ENCODE measurements at places on chromosomes 1 and 21.
A peak's percentile ranks its signal among the peaks of the same experiment; 100 is the strongest.

DNA sequence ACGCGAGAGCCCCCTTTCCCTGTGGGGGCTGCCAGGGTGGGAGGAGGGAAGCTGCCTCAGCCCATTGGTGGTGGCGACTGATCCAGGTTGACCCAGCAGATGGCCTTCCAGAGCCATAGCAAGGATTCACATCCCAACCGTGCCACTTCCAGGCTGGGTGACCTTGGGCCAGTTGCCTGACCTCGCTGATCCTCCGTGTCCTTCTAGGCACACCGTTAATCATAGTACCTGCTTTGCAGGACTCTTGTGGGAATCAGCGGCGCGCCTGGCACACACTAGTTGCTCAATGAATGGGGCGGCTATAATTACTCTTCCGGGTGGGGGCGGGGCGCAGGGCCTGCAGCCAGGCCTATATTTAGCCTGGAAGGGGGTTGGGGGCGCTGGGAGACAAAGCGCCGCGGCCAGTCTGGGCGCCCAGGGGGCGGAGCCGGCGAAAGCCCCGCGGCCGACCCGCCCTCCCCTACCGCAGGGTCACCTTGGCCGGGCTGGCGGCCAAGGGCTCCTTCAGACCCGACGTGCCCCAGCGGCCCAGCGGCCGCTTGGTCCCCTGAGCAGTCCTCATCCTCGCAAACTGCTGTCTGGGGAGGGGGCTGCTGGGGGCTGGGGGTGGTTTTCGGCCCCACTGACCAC is 5.1 kb downstream of the HSPB7 start:
- H3K27ac ChIP-seq: peak overlapping the region; percentile 47
- H3K27me3 ChIP-seq: no peaks in the 10 kb centered on the region
- H3K4me1 ChIP-seq: peaks cover 25% of the 10 kb centered on the region
- H3K36me3 ChIP-seq: no peaks in the 10 kb centered on the region

DNA sequence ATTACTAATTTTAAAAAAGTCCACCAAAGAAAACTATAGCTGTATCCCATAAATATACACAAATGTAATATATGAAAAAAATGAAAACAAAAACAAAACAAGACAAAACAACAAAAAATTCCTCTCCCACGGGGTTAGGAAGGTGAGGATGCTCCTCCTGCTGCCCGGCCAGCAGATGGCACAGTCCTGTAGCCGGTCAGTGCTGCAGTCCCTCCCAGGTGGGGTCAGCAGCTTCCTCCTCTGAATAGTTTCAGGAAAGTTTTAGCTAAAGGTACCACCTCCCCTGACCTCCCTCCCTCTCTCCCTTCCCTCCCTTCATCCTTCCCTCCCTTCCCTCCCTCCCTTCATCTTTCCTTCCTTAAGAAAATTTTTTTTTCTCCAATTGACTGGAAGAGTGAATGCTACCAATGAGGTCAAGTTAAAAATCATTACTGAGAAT is 67.8 kb upstream of the BCL10 start:
- no peaks in the 10 kb centered on the region for H3K4me1 ChIP-seq
- DNase-seq: no peak
- H3K27ac ChIP-seq: no peak overlapping the region
- H3K36me3 ChIP-seq: no peaks in the 10 kb centered on the region

DNA sequence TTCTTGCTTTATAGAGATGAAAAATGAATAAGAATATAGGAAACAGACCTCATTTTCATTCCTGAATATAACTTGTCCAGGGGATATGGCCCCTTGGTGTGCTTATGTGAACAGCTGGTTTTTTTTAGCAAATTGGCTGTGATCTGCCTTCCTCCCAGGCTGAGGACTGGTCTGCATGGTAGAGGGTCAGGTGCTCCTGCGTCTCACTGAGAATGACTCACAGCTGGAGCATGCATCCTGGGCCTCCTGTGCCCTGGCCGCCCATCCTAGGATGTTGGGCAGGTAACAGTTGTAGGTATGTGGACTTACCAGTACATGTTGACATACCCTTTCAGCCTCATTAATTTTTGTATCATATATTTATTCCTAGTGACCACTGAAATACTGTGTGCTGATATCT is 29.8 kb downstream of the AGT start:
- peaks cover 5% of the 10 kb centered on the region for H3K4me1 ChIP-seq
- no peak for DNase-seq
- no peaks in the 10 kb centered on the region for H3K27me3 ChIP-seq
- H3K27ac ChIP-seq: no peak overlapping the region

DNA sequence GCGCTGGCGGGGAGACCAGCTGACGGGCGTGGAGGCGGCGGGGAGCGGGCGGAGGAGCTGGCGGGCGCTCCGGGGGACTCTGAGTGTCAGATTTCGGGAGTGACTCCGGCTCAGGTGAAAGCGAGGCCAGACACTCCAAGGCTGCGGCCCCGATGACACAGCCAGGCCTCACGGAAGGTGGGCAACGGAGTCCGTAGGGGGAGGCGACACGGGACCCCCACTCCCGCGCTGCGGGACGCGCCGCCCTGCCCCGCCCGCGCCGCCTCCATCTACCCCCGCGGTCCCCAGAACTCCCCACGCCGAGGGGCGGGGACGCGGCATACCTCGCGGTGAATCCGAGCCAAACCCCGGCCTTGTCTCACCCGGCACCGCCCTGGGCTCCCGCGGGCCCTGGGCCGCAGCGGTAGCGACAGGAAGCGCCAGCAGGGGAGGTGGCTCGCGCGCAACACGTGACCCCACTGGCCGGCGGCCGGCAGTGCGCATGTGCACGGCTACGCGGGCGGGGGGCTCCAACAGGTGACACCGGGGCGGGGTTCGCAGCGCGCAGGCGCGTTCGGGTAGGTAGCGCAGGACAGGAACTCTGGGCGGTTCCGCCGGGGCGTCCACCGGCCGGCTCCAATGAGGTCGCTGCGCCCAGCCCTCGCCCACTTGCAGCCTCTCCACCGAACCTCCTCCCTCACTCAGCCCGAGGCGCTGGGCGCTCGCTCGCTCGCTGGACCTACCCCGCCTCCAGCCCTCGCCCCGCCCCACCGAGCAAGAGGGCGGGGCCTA is at the start of gene CC2D1B:
TSS of gene CC2D1B (minus strand) at position 460 of the 771 bp plus-strand sequence. CDS start 1,585 bp downstream, outside the sequence.
- DNase-seq: peak; percentile 99
- H3K27me3 ChIP-seq: no peaks in the 10 kb centered on the region
- H3K4me3 ChIP-seq: peak within 1 kb of the TSS; percentile 93
- peak within 1 kb of the TSS; percentile 94 for H3K27ac ChIP-seq

GRCh38 chr1:42945164-42945563 is 13.5 kb downstream of the SLC2A1 start:
- no peak overlapping the region for H3K4me3 ChIP-seq
- H3K36me3 ChIP-seq: no peaks in the 10 kb centered on the region
- DNase-seq: no peak
- no peak overlapping the region for H3K27ac ChIP-seq

GRCh38 chr1:238401144-238401543 is 510.4 kb upstream of the ZP4 start:
- DNase-seq: no peak
- H3K4me1 ChIP-seq: no peaks in the 10 kb centered on the region
- no peak overlapping the region for H3K27ac ChIP-seq
- H3K36me3 ChIP-seq: no peaks in the 10 kb centered on the region
- H3K27me3 ChIP-seq: no peaks in the 10 kb centered on the region

- H3K4me3 ChIP-seq: peak overlapping the region; percentile 42
- H3K27ac ChIP-seq: no peak overlapping the region
- no peaks in the 10 kb centered on the region for H3K4me1 ChIP-seq
- no peak for DNase-seq
- H3K27me3 ChIP-seq: no peaks in the 10 kb centered on the region
- no peaks in the 10 kb centered on the region for H3K36me3 ChIP-seq
These were observed 5.8 kb upstream of the FOXD3 start for GRCh38 chr1:63316598-63316983.

DNA sequence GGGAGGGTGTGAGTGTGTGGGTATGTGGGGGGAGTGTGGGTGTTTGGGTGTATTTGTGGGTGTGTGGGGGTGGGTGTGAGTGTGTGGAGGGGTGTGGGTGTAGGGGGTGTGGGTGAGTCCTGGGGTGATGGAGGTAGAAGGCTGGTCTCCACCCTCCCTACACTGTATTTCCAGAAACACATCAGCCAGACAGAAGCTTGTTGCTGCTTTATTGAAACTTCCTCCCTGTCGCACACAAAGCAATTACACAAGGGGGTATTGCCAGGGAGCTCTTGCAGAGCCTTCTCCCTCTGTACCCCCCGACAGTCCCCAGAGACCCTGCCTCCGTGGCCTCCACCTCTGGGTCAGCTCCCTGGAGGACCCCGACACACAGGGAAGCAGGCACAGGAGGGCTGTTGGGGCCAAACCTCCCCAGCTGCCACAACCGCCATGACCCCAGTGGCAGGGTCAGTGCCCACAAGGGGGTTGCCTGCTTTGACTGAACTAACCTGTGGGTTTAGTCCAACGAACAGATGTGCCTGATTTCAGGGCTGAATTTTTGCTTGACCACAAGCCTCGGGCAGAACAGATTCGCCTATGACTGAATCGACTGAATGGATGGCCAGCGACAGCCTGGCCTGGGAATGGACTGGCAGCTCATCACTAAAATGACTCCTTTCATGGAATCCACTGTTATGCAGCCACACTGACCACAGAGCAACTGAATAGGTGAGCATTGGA is 9.1 kb upstream of the MATN1 start:
- H3K4me3 ChIP-seq: no peak overlapping the region
- H3K27me3 ChIP-seq: no peaks in the 10 kb centered on the region
- H3K27ac ChIP-seq: peak overlapping the region; percentile 74
- peaks cover 23% of the 10 kb centered on the region for H3K4me1 ChIP-seq
- no peak for DNase-seq

GRCh38 chr1:201153474-201154388 is 543 bp downstream of the TMEM9 start:
- peak overlapping the region; percentile 57 for H3K27ac ChIP-seq
- no peaks in the 10 kb centered on the region for H3K36me3 ChIP-seq
- peak overlapping the region; percentile 87 for H3K4me3 ChIP-seq
- no peak for DNase-seq

DNA sequence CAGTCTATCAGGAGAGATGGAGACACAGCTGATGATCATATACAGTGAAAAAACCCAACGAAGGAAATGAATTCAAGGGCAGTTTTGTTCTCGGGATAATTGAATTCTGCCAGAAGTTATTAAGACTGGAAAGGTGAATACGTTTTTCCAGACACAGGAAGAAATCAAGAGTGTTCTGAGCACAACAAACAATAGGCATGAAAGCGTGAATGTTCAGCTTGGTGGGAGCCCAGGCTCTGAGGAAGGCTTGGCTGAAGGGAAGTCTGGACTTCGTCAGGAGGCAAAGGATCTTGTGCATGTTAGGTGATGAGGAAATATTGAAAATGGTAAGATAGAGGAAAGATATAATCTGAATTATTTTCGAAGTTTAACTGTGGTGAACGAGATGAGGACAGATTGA is 50.4 kb downstream of the CYYR1 start:
- no peak for DNase-seq
- no peaks in the 10 kb centered on the region for H3K27me3 ChIP-seq
- H3K36me3 ChIP-seq: no peaks in the 10 kb centered on the region
- no peak overlapping the region for H3K27ac ChIP-seq
- H3K4me1 ChIP-seq: no peaks in the 10 kb centered on the region

- DNase-seq: peak; percentile 78
- H3K36me3 ChIP-seq: no peaks in the 10 kb centered on the region
- H3K27ac ChIP-seq: no peak overlapping the region
- no peak overlapping the region for H3K4me3 ChIP-seq
These were observed 29.5 kb downstream of the ARHGEF16 start for GRCh38 chr1:3483801-3484444.

- DNase-seq: no peak
- H3K36me3 ChIP-seq: no peaks in the 10 kb centered on the region
- H3K4me1 ChIP-seq: no peaks in the 10 kb centered on the region
- H3K27me3 ChIP-seq: no peaks in the 10 kb centered on the region
- H3K27ac ChIP-seq: no peak overlapping the region
These were observed 111.3 kb upstream of the WARS2 start for GRCh38 chr1:119251751-119252150.

DNA sequence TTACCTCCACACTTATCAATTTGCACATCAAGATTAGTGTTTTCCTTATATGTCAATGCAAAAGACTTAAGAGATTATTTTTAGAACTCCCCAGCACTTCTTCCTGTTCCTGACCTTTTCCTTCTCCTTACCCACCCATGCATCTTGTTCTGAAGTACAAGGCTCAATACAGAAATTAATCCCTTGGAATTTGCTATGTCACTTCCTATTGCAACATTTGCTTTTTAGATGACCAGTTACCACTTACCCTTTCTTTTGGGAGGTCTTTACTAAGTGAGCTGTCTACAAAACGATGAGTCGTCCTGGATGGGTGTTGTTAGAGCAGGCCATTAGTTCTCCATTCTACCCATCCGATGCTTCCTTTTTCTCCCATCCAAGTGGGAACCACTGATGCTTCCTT is 221.2 kb downstream of the FMN2 start:
- H3K4me1 ChIP-seq: no peaks in the 10 kb centered on the region
- no peak for DNase-seq
- H3K27ac ChIP-seq: no peak overlapping the region
- no peaks in the 10 kb centered on the region for H3K36me3 ChIP-seq
- no peak overlapping the region for H3K4me3 ChIP-seq
- no peaks in the 10 kb centered on the region for H3K27me3 ChIP-seq

- H3K4me3 ChIP-seq: no peak overlapping the region
- H3K36me3 ChIP-seq: no peaks in the 10 kb centered on the region
- H3K4me1 ChIP-seq: peaks cover 9% of the 10 kb centered on the region
- H3K27ac ChIP-seq: no peak overlapping the region
These were observed 70.4 kb downstream of the FOXJ3 start for GRCh38 chr1:42264511-42265190.

- H3K36me3 ChIP-seq: no peaks in the 10 kb centered on the region
- H3K4me3 ChIP-seq: no peak overlapping the region
- H3K27ac ChIP-seq: peak overlapping the region; percentile 76
- H3K27me3 ChIP-seq: no peaks in the 10 kb centered on the region
- peak; percentile 65 for DNase-seq
These were observed 39.0 kb upstream of the ATP1A1 start for GRCh38 chr1:116334015-116334547.

Measured in Peyer's patch (tissue), 4 donors.